NCI-H526 (cell line): ENCODE measurements at places on chromosomes 12 and 14.

DNA sequence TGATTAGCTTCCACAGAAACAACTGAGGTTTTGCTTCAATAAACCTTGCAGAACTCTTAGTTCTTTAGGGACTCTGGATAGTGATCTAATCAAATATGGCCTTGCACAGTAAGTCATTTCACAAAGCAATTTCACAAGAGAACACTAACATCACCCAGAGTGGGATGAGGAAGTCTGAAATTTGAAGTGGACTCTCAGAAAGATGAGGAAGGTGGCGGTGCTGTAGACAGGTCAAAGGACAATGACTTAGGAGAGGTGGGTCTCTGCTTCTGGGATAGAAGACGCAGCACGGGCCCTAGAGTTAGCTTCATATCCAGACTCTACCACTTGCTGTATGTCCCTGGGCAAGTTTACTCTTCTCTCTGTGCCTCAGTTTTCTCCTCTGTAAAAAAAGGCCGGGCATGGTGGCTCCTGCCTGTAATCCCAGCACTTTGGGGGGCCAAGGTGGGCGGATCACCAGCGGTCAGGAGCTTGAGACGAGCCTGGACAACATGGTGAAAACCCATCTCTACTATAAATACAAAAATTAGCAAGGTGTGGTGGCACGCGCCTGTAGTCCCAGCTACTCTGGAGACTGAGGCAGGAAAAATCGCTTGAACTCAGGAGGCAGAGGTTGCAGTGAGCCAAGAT, 18.9 kb downstream of the FOS start:
- DNase-seq = no peak

GRCh38 chr12:112848972-112849371, 57.4 kb downstream of the RPH3A start:
- DNase-seq = no peak

GRCh38 chr14:53464376-53464775, 311.3 kb upstream of the DDHD1 start:
- no peak for DNase-seq

DNA sequence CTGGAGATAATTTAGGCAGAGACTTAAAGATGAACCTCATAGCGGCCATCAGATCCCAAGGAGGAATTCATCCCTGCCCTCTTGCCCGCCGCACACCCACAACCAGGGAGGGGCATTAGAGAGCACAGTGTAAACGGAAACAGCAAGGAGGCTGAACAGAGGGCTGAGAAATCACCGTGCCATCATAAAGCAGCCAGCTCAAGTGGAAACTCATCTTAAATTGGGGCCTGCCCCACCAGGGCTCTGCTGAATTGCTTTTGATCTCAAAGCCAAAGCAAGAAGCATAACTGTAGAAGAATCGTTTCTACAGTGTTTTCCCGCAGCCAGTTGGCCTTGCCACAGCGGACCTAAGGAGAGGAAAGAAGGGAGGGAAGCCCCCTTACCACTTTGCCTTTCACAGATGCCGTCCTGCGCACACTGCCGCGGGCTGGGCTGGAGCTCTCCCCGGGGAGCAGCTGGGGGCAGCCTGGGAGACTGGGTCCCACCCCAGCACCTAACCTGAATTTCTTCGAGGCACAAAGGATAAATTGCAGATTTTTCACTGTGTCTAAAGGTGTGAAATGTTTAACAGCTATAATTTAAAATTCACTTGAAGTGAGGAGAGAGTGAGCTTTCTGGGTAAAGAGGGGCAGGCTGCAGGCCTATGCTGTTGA, 51.8 kb upstream of the MMP17 start:
- DNase-seq = no peak

DNA sequence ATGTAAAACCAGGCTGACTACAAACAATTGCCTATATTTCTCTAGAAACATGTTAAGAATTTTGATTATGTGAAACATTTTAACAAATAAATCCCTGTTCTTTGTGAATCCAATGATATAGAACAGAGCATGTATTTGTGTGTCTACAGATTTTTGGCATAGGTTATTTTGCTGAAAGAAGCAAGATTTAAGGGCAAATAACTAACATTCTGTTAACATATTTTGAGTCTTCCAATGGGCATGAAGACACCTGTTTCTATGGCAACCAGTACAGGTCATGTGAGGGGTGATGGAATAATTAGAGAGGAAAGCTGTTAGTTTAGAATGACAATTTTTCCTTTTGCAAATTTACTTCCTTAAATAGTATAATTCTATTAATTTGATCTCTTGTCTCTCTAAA, 8.8 kb downstream of the ART4 start:
- DNase-seq = no peak

- no peak for DNase-seq
These were observed 215.9 kb downstream of the CACNA1C start for GRCh38 chr12:2268471-2269286.

- DNase-seq = peak; percentile 45
These were observed 68.0 kb downstream of the RNF34 start for GRCh38 chr12:121467638-121468498.

- no peak for DNase-seq
These were observed 334.7 kb downstream of the BMP4 start for GRCh38 chr14:53621921-53622320.

DNA sequence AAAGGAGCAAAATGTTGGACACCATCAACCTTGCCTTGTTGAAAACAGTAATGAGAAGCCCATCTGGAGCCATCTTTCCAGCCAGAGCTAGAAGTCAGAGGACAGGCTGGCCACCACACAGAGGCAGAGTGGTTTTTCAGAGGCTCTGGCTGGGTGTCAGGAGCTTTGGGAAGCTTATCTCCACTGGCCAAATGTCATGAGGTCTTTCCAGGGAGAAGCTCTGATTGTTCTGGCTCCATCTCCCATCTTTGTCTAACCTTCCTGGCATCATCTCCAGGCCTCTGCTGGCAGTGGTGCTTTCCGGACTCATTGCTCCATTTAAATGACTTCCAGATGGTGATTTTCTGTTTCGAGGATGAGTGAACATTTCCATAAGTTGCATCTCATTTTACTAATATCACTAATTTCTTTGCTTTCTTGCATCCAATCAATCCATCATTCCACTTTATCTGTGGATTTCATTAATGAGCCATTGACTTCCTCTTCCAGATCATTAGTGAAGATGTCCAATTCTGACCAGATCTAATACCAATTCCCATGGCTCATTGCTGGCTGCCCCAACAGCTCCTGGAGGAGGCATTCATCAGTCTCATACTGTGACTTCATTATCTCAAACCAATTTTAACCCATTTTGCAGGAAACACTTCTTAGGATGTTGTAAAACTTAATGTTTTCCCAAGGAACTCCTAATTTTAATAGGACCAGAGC, 35.3 kb upstream of the TMTC1 start:
- DNase-seq = no peak

- no peak for DNase-seq
These were observed 37.6 kb upstream of the SMOC1 start for GRCh38 chr14:69841656-69842055.

DNA sequence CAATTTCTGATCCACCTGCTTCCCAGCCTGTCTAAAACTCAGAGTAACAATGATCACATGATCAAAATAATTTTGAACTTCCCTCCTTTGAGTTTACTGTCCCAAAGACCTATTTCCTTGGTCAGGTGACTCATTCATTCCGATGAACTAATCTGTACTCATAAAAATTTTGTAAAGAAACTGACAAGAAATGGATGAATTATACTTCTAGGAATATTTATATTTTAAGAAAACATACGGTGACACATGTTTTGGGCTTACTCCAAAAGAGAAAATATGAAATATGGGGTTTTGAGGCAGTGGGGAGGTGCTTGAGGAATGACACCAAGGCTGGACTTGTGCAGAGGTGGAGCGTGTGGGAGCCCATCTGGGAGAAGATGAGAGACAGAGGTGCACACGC, 42.0 kb downstream of the GUCY2C start:
- no peak for DNase-seq

DNA sequence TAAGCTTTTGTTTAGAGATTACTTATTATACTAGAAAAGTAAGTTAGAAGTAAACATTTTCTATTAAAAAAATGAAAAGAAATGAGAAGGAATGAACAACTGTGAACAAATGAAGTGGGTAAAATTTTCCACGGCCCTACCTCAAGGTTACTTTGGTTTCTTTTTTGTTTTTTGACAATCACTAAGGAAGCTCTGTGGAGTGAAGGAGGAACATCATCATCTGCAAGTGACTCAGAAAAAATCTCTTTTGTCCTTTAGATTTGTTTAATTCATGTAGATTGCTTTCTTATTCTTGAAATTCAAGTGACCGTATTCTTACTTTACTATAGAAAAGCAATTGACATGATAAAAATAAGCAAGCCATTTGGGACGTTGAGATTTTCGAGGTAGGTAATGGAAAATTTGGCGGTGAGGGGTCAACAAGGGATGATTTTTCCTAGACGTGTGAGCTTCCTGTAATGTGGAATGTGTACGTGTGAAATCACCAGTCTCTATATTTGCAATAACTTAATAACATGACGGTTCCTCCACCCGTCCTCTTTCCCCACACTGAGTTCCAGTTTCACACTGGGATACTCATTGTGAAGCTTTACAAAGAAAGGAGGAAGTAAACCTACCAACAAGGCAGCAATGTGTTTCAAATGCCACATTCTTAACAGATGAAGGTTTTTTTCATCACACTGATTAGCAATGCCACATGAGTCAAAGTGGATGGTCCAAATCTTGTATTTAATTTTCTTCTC, 62.3 kb upstream of the EGLN3 start:
- no peak for DNase-seq

DNA sequence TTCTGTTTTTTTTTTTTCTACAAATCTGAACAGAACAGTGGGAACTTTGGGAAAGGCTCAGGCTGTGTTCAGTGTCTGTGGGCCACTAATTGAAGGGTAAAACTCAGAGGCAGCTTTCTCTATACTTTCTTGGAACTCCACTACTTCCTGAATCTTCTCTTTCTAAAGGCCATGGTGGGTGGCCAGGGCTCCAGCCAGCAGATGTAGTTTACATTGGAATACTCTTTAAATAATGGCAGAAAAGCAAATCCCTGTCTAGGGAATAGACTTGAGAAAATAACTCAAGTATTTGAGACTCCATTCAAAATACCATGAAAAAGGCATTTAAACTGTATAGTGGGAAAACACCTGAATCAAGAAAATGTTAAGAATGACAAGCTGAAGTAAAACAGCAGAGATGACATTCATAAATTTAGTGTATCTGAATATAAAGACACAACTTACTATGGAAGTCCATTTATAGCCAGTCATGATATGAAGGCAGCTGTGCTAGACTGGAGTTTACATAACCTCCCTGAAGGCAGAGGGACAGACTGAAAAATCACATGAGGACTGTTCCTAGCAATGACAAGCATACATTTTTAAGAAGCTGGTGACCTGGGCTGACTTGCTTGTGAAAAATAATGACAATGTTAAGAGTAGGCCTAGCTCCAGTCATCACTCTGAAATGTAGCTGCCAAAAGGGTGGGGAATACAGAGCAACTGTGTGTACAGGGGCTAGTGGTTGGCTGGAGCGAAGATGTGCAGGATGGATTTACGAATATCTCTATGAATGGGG, 168.6 kb downstream of the STXBP6 start:
- no peak for DNase-seq

DNA sequence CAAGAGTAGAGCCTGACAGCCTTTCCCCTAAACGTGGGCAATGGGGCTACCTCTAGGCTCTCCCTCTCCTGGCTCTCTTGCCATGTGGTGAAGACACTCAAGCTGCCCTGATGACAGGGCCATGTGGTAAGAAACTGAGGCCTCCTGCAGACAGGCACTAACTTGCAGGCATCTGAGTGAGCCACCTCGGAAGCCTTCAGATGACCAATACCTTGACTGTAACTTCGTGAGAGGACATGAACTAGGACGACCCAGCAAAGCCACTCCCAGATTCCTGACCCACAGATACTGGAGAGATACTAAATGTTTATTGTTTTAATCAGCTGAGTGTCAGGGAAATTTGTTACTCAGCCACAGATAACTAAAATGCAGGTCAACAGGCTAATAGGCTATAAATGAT, 96.4 kb downstream of the EFCAB11 start:
- DNase-seq = no peak

DNA sequence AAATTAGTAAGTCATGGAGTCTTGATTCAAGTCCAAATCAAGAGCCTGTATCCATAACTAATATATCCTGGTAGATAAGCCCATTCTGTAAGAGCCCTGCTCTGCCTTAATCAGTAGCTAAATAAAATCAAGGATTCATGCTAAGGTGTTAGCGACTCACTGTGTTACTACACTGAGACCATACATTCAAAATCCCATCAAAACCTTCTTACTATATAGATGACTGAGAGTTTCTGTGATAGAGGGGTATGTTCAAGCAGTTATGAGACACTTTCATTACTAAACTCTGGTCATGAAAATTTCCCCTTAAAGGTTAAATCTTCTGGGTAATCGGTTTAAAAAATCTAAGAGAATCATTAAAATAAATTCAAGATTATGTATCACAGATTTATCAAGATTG, 78.5 kb downstream of the MDGA2 start:
- DNase-seq = no peak

DNA sequence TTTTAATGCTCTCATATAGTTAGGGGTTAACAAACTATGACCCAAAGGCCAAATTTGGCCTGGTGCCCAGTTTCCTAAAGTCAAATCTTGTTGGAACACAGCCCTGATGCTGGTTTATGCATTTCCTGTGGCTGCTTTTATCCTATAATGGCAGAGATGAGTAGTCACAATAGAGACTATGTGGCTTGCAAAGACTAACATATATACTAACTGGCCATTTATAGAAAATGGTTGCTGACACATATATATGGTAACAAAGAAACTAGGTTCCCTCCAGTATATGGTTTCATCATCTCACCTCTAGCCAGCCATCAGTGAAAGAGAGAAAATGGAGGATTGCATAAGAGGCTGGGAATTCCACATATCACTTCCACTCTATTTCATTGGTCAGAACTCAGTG, 10.8 kb downstream of the NAV3 start:
- DNase-seq = no peak

DNA sequence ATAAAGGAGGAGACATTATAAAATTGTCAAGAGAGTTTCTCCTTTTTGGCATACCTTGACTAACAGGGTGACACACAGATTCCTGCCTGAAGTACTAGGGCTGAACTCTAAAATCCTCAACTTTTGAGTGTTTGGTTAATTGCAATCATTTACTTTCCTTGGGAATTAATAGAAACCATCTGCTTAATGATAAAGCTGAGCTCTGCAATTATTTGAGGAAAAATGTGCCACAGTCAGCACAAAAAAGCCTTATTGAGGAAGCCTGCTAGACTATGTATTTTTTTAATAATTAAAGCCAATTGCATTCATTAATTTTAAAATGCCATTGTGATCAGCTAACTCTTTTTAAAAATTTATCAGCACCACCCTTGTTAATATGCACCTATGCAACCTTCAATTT, 38.7 kb downstream of the PRICKLE1 start:
- no peak for DNase-seq

DNA sequence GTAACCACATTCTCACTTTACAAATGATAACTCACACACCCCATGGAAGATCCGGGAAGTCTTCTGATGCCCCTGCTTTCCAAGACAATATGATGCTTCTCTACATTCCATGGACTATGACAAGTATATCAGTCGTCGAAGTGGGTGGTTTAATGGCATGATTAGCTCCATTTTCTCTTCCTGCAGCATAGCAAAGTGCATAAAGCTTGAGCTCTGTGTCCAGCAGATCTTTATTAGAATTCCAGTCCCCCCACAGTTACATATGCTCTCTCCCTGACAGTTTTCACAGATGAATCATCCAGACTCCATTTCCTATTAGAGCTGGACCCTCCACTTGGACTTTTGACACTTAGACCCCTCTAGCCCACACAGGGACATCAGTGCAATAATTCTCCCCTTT, 174.9 kb downstream of the BCAT1 start:
- DNase-seq = no peak

GRCh38 chr12:88163371-88163770, 21.3 kb downstream of the TMTC3 start:
- DNase-seq = no peak

GRCh38 chr12:38110026-38110699, 206.4 kb upstream of the ALG10B start:
- DNase-seq = no peak
